Hippocampal formation (tissue), 2 donors: ENCODE measurements at places on chromosomes 13 and 19.
A peak's percentile ranks its signal among the peaks of the same experiment; 100 is the strongest.

- no peak for DNase-seq
These were observed 247.9 kb upstream of the HTR2A start for GRCh38 chr13:47144782-47145181.

DNA sequence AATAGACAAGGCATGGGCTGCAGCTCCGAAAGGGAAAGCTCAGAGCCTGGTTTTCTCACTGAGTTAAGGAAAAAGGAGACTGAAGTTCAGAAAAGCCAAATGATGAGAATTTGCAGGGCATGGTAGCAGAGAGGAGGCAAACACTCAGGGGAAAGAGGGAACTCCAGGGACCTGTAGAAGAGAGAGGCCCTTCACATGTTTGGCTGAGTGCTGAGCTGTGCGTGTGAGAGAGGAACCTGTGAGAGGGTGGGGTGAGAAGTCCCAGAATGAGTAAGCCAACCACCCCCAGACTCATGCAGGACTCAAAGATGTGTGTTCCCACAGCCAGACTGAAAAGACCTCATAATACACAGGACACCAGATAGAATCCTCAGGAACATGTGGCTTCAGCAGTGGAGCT is 2.8 kb upstream of the CRYL1 start:
- DNase-seq, result no peak

DNA sequence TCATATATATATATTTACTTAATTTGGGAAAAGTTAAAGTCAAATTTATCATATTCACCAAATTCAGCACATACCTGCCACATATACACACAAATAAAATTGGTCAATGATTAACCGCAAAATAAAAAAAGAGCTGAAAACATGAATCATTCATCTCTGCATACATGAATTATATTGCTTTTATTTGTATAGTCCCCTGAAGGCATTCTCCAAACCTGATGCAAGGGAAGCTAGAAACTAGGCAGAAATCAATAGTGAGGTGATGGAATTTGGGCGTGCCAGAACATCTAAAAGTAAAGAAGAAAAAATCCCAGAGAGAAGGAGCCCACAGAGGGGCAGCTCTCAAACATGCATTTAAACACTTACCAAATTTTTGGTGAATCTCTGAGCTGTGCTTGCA is 60.1 kb downstream of the UFM1 start:
- DNase-seq, result no peak

DNA sequence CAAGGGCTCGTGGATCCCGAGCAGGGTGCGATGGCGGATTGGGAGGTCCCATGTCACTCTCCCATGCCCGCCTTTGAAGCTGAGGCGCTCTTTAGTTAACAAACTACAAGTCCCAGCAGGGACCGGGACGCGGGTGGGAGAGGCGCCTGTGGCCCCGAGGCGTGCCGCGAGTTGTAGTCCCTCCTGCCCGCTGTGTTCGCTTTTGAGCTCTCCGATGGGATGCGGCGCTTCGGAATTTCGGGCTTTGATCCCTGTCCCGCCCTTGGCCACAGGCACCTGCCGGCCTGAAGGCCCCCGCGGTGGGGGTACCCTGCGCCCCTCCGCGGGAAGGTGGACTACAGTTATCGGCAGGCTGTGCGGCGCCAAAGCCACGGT is 11.0 kb downstream of the CYTH2 start:
- DNase-seq, result peak; percentile 24

DNA sequence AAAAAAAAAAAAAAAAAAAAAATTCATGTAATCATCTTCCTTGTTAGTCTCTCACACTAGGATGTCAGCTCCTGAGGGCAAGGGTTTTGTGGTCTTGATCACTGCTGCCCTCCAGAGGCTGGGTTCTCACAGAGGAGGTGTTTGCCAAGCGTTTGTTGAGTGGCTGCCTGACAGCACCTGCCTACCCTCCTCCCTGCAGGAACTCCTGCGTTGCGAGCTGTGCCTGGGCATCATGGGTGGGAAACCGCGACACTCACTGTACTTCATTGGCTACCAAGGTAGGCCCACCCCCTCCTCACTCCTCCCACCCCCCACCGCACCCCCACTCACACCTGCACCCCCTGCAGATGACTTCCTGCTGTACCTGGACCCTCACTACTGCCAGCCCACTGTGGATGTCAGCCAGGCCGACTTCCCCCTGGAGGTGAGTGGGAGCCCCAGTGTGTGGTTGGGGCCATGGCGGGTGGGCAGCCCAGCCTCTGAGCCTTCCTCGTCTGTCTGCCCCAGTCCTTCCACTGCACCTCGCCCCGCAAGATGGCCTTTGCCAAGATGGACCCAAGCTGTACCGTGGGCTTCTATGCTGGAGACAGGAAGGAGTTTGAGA is 8.1 kb downstream of the ATG4D start:
- no peak for DNase-seq

DNA sequence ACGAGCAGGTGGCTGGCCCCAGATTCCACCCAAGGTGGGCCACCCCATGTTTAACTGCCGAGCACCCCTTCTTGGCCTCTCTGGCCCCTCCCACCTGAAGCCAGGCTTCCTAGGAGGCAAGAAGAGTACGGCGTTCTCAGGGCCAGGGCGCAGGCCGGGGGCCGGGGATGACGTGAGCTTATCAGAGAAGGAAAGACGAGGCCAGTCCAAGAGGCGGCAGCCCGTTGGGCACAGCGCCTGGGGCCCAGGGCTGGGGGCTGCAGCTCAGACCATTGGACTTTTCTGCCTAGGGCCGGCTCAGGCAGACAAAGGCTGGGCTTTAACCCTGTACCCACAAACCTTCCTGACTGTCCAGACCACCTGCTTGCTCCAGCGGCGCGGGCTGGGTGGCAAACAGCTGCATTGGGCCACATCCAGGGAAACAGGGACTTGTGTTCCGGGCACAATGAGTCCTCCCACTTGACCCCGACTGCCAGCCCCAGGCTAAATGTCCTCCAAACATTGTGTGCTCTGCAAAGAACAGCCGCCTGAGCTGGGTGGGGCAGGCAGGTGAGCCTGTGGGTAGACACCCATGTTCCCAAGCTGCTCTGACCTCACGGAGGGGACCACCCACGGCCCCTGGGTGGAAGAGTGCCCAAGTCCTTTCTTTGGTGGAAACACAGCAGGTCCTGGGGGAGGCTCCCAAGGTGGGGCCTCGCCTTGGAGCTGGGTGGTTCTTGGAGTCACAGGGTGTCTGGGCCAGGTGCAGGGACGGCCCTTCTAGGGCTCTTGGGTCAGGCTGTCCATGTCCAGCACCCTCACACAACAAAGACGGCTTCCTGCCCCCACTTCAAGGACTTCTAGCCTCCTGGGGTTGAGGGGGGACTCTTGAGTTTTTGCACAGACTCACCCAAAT is 21.9 kb downstream of the COMP start:
- DNase-seq, result no peak

DNA sequence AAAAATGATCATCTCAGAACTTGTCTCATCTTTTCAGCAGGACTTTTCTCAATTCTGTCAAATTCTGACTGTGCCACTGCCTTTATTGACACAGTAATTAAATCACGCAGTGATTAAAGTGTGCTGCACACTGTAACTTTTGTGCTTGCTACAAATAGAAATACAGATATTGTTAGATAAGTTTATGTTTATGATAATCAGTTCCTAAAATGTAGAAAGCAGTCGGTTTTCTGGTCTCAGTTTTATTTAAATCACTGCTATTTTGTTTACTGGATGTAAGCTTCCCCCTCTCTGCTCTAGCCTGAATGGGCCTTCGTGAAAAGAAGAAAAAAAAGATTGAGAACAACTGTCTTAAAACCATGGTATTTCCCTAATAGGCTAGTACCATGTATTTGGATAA is 258.8 kb upstream of the STARD13 start:
- DNase-seq, result no peak

DNA sequence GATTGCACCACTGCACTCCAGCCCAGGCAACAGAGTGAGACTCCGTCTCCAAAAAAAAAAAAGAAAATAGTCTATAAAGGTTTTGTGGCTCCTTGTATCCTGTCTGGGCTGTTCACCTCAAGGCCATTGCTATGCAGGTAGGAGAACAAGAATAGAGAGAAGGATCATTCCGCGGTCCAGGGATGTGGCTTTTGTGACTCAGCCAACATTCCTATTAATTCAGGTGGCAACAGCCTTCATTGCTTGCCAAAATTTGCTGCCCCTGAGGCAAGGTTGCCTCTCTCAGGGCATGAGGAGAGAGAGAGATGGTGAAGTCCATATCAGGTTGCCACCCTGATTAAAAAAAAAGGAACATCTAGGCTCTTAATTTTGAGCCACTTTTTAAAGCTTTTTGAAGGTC is 8.0 kb downstream of the ZNF551 start:
- DNase-seq, result no peak

- no peak for DNase-seq
These were observed 454.3 kb downstream of the PCDH17 start for GRCh38 chr13:58085819-58086218.

- DNase-seq, result no peak
These were observed 8.0 kb downstream of the TINCR start for GRCh38 chr19:5559804-5560133.

DNA sequence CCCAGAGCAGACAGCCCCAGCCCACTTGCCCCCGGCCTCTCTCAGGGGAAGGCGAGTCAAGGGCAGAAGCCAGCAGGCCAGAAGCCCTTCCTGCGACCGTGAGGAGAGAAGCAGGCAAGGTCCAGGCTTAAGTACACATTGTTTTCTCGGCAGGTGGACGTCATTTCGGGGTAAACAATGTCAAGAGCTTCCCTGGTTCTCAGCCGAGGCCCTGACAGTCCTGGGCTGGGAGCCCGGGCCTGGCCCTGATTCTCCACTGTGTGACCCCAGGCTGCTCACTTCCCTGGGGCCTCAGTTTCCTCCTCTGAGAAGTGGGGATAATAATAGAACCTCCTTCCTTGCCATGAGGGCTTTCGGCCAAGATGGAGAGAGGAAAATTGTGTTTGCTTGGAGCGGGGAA is 19.4 kb downstream of the PLVAP start:
- DNase-seq, result no peak

GRCh38 chr19:55305983-55306562 is 19.1 kb downstream of the TMEM150B start:
- DNase-seq, result no peak

GRCh38 chr13:100209857-100210825 is 121.2 kb downstream of the PCCA start:
- no peak for DNase-seq

- DNase-seq, result no peak
These were observed 31.8 kb downstream of the ZNF787 start for GRCh38 chr19:56089344-56089743.

DNA sequence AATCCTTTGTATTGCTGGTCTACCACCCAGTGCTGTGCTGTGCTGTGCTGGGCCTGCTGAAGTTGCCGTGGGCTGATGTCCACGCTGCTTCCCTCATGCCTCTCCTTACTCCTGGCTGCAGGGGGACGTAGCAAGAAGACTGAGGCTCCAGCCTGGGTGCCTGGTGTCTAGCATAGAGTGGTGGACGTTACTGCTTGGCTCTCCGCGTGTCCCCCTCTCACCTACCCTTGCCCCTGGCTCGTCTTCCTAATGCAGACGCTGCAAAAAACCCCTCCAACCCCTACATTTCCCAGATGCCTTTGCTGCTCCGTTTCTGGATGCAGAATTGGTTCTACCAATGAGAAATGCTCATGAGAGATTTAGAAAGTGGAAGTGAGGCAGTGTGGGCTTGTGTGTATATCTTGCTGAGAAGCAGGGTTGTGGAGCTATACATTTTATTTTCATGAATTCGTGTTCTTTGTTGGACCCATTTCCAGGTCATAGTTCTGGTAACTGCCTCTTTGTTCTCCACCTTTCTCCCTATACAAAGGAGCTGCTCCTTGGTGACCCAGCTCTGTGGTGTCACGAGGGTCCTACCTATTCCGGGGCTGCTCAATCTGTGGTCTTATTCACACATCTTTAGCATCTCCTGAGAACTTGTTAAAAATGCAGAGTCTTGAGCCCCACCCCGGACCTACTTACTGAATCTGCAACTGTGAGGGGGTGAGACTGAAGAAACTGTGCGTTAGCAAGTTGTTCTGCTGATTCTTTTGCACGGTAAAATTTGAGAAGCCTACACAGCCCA is 7.9 kb upstream of the DENND1C start:
- no peak for DNase-seq

GRCh38 chr13:94394723-94395122 is 84.8 kb downstream of the DCT start:
- DNase-seq, result no peak

- no peak for DNase-seq
These were observed 124.4 kb downstream of the NALCN start for GRCh38 chr13:101291646-101292515.

DNA sequence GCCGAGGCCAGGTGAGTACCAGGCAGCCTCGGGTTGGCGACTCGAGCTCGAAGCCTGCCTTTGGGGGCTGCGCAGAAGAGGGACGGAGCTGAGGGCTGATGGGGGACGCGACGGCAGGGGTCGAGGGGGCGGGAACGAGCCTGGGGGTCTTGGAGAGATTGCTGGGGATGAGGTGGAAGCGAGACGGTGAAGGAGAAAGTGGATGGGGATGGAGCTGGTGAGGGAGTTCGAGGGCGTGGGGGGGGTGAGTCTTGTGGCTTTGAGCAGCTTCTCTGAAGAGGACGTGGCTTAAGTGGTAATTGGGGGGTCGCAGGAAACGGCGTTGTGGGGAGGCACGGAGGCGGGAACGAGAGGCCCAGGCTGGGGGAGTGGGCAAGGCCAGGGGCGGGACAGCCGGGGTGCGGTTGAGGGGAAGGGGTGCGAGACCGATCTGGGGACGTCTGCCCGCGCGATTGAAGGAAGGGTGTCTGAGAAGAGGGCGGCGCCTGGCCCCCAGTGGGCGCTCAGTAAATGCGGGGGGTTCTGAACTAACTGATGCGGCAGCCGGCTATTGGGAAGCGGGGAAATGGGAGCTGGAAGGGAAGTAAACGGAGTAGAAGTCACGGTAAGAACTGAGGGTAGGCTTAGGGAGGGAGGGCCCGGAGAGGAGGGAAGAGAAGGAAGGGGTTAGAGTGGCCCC is 426 bp downstream of the MYO9B start:
- DNase-seq, result no peak

- no peak for DNase-seq
These were observed 23.8 kb upstream of the SMIM17 start for GRCh38 chr19:56619121-56619520.

- DNase-seq, result no peak
These were observed 11.8 kb upstream of the ZNF563 start for GRCh38 chr19:12345197-12345596.

DNA sequence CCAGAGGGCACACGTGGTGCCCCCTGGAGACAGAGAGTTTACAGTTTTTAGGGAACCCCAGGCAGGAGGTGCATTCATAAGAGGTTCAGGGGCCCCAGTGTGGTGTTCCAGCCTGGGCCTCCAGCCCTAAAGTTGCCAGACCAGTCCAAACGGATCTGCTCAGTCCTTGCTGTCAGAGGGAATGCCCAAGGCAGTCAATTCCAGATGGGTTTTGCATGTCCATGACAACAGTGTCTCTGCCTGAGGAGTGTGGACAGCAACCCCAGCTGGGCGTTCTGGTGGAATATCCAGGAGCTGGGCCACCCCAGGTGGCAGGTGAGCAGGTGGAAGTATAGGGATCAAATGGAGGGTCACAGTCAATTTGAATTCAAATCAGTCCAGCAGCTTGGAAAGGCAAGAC is 25.3 kb downstream of the FBXO27 start:
- DNase-seq, result no peak

GRCh38 chr13:24038405-24038804 is 122.1 kb upstream of the SPATA13 start:
- DNase-seq, result no peak

- no peak for DNase-seq
These were observed 476.6 kb downstream of the ZNF536 start for GRCh38 chr19:30848636-30849425.

- no peak for DNase-seq
These were observed 451 bp downstream of the NOSIP start for GRCh38 chr19:49579947-49580263.
